Stimulated activated CD4-positive, alpha-beta T cell treated with anti-CD3 and anti-CD28 coated beads, Interleukin-2, amount 100 ng/mL, for 4 hours (primary cell): ENCODE measurements at places on chromosomes 13 and 19.

- no peak for DNase-seq
Observed at GRCh38 chr13:84962141-84962750, 837.0 kb downstream of the SLITRK6 start.

GRCh38 chr19:38451036-38451435, 17.5 kb downstream of the RYR1 start:
- no peak for DNase-seq

- no peak for DNase-seq
Observed at GRCh38 chr19:34306213-34306661, 51.9 kb downstream of the GARRE1 start.

DNA sequence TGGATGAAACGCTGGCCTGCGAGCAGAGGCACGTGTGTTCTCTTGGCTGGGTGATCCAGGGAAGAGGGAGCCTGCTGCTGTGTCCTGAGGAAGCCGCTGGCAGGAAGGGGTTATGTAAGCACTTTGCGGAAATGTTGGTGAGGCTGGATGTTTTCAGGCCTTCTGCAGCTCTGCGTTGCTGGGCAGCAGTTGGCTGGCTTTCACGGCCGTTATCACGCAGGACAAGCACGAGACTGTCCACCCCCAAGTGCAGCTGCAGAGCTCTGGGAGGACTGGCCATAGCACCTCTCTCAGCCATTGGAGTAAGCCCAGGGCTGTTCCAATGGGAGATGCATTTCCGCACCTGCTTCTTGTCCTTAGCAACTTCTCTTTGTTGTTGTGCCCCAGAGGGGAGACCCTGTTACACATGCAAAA, 146.9 kb upstream of the SOX21 start:
- no peak for DNase-seq

GRCh38 chr13:110475550-110476219, 85.8 kb downstream of the RAB20 start:
- DNase-seq: no peak

DNA sequence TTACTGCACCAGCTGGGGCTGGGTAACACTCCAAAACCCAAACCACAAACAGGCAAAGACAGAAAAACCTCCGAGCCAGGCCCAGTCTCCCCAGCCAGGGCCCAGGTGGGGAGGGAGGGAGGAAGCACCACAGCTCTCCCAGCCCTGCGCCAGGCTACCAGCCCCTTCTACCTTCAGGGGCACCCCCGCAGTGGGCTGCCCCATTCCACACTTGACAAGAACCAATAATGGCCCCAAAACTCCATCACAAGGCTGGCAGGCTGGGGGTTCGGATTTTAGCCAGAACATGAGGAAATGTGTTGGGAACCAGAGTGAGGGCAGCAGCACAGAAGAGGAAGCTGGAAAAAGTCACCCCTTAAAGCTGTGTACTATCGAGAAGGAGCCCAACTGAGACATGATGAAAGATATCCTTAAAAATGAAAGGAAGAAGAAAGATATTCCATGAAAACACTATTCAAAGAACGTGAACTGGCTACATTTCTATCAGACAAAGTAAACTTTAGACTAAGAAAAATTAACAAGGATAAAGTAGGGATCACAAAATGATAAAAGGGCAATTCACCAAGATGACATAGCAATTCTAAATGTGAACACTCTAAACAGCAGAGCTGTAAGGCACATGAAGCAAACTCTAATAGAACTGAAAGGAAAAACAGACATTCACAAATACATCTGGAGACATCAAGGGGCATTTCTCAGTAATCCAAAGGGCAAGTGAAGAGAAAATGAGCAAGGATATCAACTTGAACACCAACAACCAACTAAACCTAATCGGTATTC, 12.9 kb downstream of the TUBGCP3 start:
- no peak for DNase-seq

- DNase-seq: no peak
Observed at GRCh38 chr13:107141767-107142166, 573.8 kb upstream of the ARGLU1 start.

DNA sequence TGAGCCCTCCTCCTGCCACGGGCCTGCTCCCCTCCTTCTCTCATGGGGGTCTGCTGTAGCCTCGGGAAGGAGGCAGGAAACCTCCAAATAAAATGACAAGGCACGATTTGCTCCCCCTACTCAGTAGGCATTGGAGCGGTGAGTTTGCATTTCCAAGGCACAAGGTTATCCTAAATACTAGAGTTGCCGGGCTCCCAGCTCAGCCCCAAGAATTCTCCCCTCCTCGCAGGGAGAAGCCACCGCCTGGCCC, 1.5 kb downstream of the CEBPA start:
- DNase-seq: no peak

DNA sequence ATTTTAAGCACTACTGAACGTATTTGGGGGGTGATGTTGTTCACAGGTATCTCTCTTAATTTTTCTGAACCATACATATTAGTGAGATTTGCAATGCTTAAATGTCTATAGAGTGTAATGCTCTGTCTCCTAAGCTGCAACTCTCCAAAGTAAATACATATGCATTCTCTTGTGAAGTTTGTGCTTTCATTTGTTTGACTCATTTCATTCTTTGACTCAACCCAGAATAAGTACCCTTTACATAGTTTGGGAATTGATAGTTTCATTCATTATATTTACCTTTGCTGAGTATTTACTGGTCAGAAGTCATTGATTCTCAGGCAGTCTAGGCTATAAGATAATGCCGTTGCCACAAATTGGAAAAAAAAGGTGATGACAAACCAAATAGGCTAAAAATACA, 406.9 kb downstream of the FGF9 start:
- DNase-seq: no peak

DNA sequence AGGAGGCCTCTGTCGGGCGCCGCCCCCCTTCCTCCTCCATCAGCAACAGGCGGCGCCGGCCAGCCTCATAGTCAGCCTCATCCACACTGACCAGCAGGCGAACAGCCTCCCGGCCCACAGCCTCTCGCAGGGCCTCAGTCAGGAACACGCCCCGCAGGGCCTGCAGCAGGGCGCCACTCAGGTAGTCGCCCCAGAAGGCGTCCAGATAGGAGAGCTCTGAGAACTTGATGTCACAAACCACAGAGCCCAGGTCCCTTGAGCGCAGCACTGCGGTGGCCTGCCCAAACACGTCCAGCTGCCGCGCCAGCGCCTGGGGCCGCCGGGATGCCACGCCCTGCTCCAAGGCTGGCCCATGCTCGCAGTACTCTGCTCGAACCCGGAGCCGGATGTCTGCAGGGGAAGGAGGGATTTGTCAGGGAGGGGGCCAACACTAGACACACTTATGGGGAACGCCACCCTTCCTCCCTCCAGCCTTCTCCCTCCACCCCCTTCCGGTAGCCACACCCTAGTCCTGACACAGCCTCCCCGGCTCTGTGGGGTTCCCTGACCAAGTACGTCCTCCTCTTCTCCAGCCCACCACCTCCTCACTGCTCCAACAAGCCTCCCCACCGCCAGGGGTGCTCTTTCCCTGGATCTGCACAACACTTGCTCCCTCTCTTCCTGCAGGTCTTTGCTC, 17.9 kb downstream of the DEDD2 start:
- DNase-seq: no peak

GRCh38 chr13:103373916-103374315, 307.7 kb upstream of the SLC10A2 start:
- DNase-seq: no peak

GRCh38 chr13:35690581-35691207, 214.2 kb upstream of the MAB21L1 start:
- DNase-seq: no peak

GRCh38 chr19:42207767-42208271, 9.7 kb downstream of the DEDD2 start:
- no peak for DNase-seq

DNA sequence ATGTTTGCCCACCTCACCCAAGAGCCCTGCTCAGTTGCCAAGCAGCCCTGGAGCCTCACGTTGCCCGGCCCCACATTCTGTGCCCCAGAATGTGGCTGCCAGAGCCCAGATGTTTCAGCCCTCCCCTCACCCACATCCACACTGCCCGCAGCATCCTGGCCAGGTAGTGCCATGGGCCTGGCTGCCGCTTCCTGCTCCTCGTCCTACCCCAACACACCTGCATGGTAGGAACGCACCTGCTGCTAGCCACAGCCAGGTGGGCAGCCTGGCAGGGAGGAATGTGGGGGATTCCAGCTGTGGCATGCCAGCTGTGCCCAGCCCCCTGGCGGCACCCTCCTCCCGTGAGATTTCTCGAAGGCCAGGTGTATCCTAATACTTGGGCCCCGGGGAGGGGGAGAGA, 7.5 kb upstream of the NFIX start:
- DNase-seq: no peak

DNA sequence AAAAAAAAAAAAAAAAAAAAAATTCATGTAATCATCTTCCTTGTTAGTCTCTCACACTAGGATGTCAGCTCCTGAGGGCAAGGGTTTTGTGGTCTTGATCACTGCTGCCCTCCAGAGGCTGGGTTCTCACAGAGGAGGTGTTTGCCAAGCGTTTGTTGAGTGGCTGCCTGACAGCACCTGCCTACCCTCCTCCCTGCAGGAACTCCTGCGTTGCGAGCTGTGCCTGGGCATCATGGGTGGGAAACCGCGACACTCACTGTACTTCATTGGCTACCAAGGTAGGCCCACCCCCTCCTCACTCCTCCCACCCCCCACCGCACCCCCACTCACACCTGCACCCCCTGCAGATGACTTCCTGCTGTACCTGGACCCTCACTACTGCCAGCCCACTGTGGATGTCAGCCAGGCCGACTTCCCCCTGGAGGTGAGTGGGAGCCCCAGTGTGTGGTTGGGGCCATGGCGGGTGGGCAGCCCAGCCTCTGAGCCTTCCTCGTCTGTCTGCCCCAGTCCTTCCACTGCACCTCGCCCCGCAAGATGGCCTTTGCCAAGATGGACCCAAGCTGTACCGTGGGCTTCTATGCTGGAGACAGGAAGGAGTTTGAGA, 8.1 kb downstream of the ATG4D start:
- DNase-seq: no peak

DNA sequence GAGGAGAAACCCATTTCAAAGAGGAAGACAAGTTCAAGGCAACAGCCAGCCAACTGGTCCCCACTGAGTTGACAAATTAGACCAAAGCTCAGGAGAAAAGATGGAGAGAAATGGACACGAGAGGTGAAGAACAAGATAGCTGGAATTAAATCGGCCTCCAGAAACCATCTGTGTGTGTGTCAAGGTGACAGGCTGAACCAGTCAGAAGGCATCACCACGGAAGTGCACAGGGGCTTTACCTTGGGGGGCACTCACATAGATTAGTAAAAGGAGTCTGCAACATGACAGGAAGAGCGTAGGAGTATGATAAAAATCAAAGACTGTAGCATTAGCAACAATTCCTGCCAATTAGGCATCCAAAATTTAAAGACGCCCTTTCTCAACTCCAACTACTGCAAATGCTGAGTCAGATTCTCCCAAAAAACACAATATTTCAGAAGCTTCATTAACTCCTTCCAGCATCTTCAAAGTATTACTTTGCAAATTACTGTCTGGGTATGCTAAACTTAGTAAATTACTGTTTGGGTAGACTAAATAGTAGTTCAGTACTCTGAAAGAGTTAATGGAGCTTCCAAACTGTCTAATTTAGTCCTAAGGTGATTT, 66.2 kb downstream of the FOXO1 start:
- DNase-seq: no peak

GRCh38 chr13:23824371-23824770, 64.8 kb downstream of the MIPEP start:
- no peak for DNase-seq

GRCh38 chr19:50433201-50434180, 799 bp downstream of the MYBPC2 start:
- no peak for DNase-seq

DNA sequence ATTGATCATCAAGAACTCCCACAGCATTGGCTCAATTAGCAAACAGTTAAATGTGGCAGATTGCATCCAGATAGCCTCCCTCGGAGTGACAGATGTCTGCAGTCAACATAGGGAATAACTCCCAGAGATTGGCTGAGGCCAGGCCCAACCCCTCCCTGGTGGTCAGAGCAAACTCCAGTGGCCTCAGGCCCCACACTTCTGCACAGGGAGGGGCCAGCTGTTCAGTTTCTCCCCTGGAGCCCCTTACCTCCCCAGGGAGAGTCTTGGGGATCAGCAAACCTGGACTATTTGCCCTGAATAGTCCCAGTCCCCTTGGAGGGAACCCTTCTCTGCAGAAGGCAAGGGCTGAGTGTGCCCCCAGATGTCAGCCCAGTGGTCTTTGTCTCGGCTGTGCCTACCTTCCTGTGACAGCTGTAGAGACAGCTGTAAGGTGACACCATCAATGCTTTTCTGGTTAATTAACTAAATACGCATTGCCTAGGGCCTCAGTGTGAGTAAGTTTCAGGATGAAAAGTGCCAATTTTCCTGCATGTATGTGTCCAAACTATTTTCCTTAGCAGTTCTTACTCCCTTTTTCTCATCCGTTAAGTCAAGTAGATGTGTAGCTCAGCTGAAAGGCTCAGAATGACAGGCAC, 102.7 kb upstream of the UQCRFS1 start:
- DNase-seq: no peak

- no peak for DNase-seq
Observed at GRCh38 chr13:52751196-52751595, 11.6 kb upstream of the CNMD start.

- no peak for DNase-seq
Observed at GRCh38 chr19:38253788-38254187, 2.4 kb downstream of the PPP1R14A start.

DNA sequence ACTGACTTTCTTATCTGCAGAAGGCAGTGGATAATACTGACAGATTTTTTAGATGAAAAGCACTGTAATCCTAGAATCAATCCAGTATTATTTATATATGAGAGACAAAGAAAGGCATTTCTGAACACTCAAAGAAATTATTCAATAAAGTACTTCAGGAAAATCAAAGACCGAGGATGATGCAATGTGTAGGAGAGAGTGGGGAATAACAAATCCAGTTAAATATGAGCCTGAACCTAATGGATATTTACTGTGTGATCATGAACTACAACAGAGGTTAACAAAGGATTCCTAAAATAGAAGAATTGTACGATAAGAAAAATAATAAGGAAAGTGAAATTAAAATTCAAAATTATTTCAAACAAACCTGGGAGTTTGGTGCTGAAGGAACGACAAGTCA, 69.3 kb downstream of the ANKRD10 start:
- DNase-seq: no peak

GRCh38 chr19:14405380-14405757, 13.8 kb downstream of the DDX39A start:
- DNase-seq: no peak

DNA sequence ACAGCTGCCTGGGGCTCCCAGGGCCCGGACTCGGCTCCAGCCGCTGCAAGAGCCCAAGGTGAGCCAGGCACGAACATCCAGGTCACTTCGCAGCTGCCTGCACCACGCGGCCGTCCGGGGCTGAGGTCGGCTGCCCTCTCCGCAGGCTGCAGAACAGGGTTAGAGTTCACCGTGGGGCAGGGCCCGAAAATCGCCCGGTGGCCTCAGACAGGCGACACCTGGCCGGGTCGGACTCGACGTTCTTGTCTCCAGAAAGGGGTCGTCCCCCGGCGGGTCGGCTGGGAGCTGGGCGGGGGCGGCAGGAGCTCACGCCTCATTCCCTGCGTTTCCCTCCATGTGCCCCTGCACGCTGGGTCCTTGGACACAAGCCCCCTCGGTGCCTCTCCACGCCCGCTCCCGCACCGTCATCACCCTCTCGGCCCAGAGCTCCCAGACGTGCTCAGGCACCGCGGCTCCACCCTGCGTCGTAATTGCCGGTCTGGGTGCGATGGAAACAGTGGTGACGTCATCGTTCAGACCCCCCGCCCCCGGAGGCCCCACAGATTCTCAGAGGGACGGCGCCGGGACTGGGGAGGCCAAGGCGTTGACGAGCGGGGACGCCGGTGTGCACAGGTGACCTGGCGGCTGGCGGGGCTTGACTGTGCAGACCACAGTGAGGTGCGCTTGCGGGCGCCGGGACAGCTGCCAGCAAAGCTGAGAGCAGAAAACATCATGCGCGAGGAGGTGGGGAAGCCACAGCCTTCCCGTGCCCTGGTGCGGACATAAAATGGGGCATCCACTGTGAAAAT, 4.0 kb upstream of the GRIN3B start:
- peak; percentile 45 for DNase-seq
